ENCODE measurements at places on chromosomes 2 and 18. TPM values are rescaled to one million over a fixed set of nuclear protein-coding genes. Genes with fewer than 3 reads are reported as not detected.

DNA sequence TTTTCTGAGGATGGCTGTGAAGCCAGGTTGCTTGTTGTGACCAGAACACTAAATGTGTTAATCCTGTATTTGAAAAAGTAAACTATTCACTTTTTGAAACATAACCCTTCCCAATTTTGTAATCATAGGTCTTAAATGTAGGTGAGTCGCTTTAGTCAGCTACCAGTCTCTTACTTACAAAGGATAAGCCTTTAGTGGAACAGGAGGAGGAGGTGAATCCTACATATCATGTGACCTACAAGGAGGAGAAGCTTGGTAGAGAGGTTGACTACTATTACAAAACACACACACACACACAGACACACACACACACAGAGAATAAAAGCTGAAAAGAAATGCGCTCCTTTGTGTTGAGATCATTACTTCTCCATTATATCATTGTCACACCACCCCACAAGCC, 59.9 kb upstream of the SPAG16 start:
- DNase-seq = no peak

- no peak for DNase-seq
Measured at GRCh38 chr18:23634692-23635091, 28.0 kb downstream of the ANKRD29 start.

DNA sequence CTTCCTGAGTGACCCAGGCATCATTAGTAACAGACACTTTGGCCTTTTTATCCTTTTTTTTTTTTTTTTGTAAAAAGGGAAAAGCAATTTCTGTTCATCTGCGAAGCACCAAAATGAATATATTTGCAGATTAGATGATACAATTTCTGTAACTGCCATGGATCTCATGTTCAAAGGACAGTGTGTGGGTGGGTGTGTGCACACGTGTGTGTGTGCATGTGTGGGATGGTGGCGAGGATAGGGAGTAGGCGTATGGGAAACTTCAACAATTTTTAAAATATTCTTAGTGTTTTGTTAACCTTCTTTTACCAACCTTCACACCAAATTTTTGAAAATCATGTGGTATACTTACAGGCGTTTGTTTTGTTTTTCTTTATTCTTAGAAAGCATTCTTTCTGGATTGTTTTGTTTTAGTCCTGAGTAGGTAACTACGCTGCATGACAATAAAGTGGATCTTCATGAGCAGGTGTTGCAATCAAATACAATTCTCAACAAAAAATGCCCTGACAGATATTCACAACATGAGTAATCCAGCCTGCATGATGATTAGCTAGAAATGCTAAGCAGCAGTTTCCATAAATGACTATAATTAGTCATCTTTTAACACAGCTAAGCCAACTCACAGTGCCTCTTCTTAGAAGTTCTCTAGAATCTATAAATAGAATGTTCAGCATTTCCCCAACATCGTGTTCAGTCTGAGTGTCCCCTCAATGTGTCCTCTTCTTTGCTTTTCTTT, 53.5 kb upstream of the RMDN2 start:
- DNase-seq = no peak

DNA sequence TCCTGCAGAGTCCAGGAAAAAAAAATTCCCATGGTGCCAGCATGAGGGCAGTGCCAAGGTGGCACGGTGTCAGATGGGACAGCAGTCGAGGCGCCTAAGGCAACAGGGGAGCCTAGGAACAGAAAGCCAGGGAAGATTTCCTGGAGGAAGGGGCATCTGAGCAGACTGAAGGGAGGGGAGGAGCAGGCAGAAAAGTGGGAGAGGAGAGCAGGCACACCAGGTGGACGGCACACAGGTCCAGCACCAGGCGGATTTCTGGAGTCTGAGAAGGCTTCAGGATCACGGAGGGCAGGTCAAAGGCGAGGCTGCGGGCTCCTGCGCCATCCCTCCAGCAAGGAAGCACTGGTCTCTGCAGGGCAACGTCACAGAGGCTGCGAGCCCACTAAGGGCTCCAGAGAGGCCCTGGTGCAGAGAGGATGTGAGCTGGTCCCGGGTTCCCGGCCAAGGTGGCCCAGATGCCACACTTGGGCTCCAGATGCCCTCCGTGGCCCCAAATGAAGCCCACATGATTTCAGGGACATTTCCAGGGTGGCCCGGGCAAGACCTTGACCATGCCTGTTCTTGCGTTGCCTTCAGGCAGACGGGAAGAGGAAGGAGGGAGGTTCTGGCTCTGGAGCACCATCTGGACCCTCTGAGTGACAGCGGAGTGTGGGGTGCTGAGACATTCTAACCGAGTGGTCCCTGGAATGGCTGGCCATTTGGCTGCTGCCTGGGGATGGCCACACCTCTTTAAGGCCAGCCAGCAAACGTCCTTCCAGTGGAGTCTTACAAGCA, 4.1 kb downstream of the HS6ST1 start:
- no peak for DNase-seq

DNA sequence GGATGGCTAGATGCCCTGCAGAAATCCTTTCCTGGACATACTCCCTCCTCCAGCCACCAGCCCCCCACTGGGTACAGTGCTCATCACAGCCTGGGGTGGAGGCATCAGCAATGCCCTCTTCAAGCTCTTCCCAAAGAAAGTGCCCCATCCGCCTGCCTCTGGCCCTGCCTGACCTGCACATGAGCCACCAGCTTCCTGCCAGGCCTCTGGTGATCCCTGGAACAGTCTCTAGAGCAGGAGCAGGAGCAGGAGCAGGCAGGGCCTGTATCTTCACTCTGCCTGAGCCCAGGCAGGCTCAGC, 54.1 kb upstream of the CAB39 start:
- no peak for DNase-seq

DNA sequence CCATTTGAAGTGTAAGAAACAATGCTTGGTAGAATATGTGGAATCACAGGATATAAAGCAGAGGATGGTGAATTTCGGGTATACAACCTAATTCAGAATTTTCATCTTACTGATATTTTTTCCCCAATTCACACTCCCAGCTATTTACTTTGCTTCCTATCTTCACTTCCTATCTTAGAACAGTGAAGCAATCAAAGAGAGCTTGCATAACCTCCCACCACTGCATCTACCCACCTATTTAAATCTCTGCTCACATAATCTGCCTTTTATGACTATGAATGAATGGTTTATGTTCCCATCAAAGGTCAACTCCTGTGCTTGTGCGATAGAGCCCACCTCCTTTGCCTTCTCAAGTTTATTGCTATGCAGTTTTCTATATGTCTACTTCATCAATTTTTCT, 3.3 kb downstream of the RMDN2 start:
- no peak for DNase-seq

GRCh38 chr2:145305889-145306288, 786.0 kb upstream of the ZEB2 start:
- no peak for DNase-seq

DNA sequence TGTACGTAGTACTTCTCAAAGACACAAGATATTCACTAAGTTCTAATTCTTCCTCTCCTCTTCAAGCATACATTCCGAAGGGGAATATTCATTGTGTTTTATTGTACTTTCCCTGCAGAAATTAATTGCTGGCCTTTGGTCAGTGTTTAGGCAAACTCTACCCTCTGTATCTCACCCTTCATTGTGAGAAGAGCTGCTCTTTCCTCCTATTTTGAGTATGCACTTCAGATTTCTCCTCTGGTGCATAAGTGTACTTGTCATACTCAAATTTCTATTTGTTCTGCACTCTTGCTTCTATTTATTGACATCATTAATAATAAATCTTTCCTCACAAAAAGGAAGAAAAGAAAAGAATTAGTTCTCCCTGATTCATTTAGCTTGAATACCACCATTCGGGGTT, 485.4 kb upstream of the SLC8A1 start:
- no peak for DNase-seq

- no peak for DNase-seq
Measured at GRCh38 chr18:629269-630150, 27.9 kb upstream of the TYMS start.

DNA sequence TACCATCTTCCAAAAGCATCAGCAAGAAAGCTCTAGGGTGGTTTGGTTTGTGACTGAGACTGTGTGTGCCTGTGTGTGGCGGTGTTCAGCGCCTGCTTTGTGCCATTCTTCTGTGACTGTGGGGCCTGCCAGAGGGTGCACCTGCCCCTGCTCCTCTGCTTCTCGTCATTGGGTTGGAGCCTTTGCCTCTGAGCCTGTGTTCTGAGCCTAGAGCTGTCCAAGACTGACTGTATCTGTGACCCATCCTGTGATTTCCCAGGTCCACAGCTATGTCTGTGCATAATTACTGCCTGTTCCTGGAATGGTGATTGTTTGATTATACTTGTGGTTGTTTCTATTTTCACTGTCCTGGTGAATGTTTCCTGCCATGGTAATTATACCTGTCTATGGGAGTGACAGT, 57.1 kb upstream of the KLHL29 start:
- no peak for DNase-seq

DNA sequence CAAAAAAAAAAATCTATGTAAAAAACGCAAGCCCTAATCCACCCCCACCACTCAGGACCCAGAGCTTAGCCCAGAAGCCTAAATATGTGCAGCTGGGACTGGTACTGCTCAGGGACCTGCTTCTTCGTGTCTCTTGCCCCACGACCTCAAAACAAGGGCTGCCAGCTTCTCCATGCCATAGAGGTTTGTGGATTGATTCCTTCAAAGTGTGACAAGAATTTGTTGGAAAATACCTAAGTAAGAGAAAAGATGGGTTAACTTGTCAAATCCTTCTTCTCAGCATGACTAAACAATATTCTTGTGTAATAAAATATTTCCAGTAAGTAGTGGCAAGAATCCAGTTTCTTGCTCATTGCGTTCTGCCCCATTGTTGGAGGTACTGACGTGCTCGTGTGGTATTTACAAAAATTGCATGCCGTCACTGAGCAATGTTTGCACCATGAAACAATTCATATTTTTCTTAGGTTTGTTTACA, 825 bp upstream of the SCYGR1 start:
- DNase-seq = peak; percentile 95

- no peak for DNase-seq
Measured at GRCh38 chr2:44771522-44771921, 170.0 kb upstream of the SIX3 start.

DNA sequence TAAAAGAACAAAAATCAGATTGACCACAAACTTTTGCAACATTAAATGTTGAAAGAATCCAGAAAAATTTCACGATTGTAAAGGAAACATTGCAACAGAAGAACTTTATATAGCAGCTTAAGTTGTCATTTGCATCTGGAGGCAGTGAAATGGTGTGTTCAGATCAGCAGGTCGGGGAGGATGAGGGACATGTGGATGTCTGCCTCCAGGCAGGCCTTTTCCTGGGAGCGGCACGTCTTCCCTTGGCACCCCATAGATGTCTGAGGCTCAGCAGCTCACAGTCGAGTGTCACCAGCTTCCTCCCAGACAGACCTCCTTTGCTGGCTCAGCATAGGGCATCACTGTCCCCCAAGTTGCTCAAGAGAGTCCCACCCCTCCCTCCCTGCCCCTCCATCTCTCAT, 44.3 kb upstream of the ASB1 start:
- no peak for DNase-seq

GRCh38 chr2:30768036-30768686, 39.1 kb downstream of the CAPN13 start:
- no peak for DNase-seq

- DNase-seq = no peak
Measured at GRCh38 chr2:7430869-7431641, 513.8 kb downstream of the RNF144A start.

DNA sequence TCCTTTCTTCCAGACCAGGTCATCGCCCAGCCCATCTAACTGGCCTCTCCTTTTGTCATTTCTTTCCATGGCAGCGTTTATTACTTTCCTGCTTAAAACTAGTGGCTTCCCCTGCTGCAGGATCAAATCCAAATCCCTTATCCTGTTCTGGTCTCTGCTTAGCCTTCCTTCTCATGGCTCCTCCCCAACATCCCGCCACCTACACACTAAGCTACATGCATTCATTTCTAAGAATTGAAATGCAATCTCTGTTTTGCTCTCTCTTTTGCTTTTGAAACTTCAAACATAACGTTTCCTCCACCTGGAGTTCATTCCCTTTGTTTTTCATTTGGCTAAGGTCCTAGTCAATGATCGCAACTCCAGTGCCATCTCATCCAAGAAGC, 18.0 kb upstream of the DPP4 start:
- no peak for DNase-seq

- no peak for DNase-seq
Measured at GRCh38 chr2:7595206-7595605, 678.0 kb downstream of the RNF144A start.

DNA sequence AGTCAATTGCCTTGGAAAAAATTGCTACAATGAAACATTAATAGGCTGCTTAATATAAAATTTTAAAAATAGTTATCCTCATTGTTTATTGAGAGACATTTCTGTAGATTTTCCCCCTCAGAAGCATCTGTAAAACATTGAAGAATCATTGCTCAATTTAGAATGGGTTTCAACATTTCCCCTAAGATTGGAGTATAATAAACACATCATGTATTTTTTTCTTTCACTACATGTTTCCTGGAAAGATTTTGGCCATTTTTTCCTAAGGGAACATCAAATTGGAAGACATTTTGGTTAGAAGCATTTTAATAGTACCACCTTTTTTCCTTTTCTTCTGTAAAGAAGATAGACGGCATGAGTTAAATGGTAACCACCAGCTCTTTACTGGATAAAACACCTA, 443.2 kb upstream of the SPHKAP start:
- no peak for DNase-seq

DNA sequence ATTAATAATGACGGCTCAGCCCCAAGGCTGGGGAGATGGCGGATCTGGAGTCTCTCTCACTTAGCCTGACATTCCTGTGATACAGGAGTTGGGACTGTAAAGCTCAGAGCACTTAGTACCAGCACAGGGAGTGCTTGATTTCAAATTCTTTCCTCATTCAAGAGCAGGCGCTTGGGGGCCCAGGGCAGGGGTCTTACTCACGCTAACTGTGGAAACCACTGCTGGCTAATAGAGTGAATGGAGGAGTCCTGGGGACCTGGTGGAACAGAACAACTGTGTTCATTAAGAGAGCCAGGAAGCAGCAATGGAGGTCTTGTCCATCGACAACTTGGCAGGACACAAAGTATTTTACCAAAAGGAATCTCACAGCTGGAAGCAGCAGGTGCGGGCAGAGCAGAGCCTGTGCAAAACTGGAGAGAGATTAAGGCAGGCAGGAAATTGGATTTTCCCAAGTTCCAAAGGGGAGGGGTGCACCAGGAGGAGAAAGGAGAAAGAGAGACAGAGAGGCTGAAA, 358.9 kb downstream of the TNS1 start:
- DNase-seq = no peak

- no peak for DNase-seq
Measured at GRCh38 chr2:76667821-76668271, 854.3 kb downstream of the LRRTM4 start.

DNA sequence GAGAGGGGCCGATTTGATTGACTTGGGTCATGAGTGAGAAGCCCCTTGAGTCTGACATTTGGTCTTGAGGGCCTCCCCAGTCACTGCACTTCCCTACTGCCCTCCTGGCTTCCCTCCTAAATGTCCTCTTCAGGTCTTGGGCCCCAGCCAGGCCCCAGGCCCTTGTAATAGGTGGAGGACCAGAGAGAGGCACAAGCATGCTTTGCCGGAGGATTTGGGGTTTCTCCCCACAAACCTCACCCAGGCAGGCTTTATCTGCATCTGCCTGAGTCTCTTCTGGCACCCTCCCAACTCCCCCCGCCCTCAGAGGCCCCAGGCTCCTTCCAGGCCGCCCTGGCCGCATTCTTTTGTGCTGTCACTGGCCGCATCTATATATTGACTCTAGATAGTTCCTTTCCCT, 270.7 kb downstream of the HAUS1 start:
- DNase-seq = no peak

Gene CXCR4
- total RNA-seq = 1.1 TPM

Gene CLIP4
- 43.0 TPM for total RNA-seq

Gene HRH4
- not detected for total RNA-seq

Gene RESP18
- not detected for total RNA-seq

Gene ERICH2
- total RNA-seq = 0.74 TPM

Gene PDE6D
- total RNA-seq = 31.4 TPM

Gene TCF23
- total RNA-seq = 0.03 TPM
